GOT3 (cell line): ENCODE measurements at places on chromosomes 4 and X.

DNA sequence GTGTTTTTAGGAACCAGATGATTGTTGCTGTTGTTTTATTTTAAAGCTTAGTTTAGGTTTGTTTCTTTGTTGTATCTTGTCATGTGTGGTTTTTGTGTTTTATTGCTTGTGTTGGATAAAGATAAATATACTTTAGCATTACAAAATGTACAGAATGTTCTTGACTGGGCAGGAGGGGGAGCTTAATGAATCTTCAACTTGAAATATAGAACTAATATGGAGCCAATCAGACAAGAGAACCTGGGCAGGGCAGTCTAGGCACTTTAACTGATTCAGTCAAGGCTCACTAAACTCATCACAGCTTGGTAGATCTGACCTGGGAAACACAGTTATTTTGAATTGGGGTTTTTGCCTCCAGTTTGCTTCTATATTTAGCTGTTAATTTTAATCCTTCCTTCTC lies 304.2 kb downstream of the ARHGAP24 start:
- no peak for DNase-seq

- DNase-seq = no peak
Observed at GRCh38 chrX:44382871-44383270, 39.4 kb upstream of the EFHC2 start.

DNA sequence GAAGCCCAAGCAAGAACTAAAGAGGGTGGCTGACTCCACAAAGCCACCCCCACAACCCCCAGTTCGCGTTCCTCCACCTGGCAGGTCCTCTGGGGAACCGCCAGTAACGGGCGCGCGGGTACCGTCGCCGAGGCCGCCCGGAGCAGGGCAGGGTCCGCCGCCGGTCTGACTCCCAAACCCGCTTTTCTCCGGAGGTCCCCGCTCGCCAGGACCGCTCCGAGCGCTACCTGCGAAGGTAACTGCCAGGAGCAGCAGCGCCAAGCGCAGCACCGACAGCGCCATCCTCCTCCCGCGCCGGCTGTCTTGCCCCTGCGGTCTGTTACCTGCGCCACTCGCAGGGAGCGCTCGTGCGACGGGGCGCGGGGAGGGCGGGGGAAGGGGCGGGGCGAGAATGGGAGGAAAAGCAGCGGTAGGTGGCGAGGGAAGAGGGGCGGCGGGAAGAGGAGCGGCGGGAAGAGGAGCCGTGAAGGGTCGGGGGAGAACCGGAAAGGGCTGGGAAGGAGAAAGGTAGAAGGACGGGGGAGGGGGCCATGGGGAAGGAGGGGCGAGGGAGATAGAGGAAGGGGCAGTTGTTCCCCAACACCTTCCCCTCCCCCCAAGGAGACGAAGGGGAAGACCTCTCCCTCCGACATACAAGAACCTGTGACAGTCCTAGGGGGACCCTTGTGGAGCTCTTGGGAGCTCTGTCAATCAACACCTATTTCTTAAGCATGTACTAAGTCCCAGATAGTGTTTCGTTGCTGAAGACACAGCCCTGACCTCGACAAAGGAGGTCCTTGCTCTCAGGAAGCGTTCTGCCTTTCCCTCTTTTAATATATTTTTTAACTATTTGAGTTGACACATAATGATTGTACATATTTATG lies at the start of gene SPINK2:
TSS of gene SPINK2 (minus strand) at position 321 of the 863 bp plus-strand sequence. CDS start at position 282, 39 bp downstream.
- no peak for DNase-seq

- no peak for DNase-seq
Observed at GRCh38 chr4:79425586-79425985, 17.6 kb upstream of the GK2 start.

DNA sequence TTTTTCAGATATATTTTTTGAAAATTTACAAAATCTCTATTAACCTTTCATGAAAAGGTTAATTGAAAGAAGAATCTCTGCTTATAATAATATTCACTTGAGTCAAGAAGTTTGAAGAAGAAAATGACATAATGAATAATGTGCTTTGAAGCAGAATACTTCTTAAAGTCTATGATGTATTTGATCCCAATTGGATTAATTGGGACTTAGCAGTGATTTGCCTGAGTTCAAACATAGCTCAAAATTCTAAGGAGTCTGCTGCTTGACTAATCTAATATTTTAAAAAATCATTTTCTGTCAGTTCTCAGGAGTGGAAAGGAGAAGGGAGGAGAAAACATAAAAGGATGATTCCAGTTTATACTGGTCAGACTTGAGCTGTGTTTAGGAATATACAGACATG lies 1150.4 kb upstream of the INTU start:
- no peak for DNase-seq

- DNase-seq = no peak
Observed at GRCh38 chr4:159290321-159291030, 187.6 kb downstream of the RAPGEF2 start.

GRCh38 chrX:65821721-65822496 lies 154.5 kb downstream of the MSN start:
- DNase-seq = no peak

- DNase-seq = no peak
Observed at GRCh38 chr4:100391863-100392262, 126.0 kb downstream of the EMCN start.

GRCh38 chrX:40240844-40241243 lies 143.1 kb upstream of the BCOR start:
- DNase-seq = no peak

GRCh38 chrX:67334323-67334722 lies 209.5 kb upstream of the AR start:
- no peak for DNase-seq

DNA sequence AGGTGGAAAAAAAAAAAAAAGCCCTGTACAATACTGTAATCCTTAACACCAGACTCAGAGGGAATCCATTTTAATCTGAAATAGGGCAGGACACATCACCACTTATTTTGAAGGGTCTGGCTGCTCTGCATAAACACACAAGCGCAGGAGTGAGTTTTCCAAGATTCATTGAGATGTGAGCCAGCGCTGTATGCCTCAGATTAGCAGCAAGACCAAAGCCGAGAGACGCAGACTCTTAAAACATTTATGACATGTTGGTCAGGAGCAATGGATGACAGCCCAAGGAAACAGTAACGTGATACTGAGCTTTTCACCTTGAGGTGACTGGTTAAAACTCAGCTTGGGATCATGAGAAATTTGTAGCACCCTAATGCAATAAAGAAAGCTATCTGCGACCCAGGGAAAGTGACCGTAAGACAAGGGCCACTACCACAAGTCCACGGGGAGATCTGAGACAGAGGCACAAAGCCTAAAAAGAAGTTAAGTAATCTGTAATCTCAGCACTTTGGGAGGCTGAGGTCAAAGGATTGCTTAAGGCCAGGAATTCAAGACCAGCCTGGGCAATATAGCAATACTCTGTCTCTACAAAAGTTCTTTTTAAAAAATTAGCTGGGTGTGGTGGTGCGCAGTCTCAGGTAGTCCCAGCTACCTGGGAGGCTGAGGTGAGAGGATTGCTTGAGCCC lies 210.6 kb downstream of the COL25A1 start:
- DNase-seq = no peak

DNA sequence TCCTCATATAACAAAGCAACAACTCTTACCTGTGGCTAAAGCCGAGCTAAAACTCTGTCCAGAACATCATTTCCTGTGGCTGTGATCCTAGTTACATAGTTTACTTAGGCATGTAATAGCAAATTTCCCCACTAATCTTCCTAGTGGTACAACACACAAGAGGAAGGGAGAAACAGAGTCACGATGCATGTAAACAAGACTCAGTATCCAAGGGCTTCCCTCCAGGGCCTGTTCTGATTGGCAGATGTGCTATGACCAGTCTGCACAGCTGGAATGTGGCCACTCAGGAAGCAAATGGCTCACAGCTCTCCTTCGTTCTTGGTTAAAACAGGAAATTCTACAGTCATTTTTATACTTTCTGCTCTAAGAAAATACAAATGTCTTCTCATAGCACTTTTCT lies 49.2 kb upstream of the PRSS48 start:
- DNase-seq = no peak

GRCh38 chrX:153450114-153450948 lies 4.5 kb upstream of the TREX2 start:
- DNase-seq = no peak

- DNase-seq = no peak
Observed at GRCh38 chrX:40145923-40146261, 48.1 kb upstream of the BCOR start.

- no peak for DNase-seq
Observed at GRCh38 chr4:55311792-55312488, 34.1 kb upstream of the SRD5A3 start.

GRCh38 chrX:114924423-114924822 lies 93.0 kb downstream of the IL13RA2 start:
- DNase-seq = no peak

DNA sequence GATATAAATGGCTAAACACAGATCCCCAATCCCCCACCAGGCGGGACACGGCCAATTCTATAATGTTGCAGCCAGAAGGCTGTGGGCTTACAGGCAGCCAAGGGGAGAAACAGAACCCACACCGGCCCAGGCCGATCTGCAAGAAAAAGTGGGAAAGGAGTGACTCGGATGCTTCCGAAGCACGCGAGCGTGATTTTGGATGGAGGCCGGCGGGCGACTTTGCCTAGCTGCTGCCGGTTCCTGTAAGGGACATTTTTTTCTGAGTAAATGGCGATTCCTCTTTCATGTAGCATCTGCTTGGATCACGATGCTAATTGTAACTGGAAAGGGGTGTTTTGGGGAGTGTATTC lies 470.2 kb downstream of the PCDH19 start:
- no peak for DNase-seq

- DNase-seq = no peak
Observed at GRCh38 chr4:140719022-140719421, 37.2 kb downstream of the TBC1D9 start.

- DNase-seq = no peak
Observed at GRCh38 chr4:26611372-26611771, 27.5 kb downstream of the TBC1D19 start.

DNA sequence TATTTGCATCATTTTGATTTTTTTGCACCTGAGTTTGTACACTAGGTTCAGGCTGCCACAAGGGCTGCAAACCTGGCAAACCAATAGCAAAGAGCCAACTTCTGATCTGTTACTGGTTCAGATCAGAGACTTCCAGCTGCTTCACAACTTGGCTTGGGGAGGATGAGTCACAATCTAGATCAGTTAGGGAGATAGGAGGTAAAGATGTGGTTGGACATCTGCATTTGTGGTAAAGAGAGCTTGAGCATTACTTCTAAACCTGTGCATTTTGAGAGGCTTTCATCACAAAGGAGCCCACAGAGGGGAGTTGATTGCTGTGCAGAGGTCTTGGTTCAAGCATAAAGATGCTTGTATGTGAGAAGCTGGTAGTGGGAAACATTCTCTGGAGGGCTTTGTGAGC lies 34.5 kb downstream of the LINC00632 start:
- DNase-seq = no peak

GRCh38 chr4:82611527-82611926 lies 49.7 kb upstream of the TMEM150C start:
- no peak for DNase-seq

DNA sequence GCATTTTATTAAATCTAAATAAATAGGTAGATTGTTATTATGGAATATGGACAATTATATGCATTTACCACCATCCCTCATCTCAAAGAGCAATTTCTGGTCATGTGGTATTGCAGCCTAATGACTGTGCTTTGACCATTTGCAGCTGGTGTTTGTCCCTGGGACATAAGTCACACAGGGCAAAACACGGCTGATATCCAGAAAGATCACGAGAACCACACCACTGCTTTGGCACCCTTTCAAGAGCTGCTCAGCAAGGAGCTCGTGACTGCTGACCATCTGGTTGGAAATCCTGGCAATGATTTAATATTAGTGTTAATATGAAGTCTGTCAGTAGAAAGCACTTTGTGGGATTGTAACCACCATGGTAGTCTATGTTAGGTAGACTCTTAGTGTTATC lies 545.0 kb downstream of the GBA3 start:
- no peak for DNase-seq

DNA sequence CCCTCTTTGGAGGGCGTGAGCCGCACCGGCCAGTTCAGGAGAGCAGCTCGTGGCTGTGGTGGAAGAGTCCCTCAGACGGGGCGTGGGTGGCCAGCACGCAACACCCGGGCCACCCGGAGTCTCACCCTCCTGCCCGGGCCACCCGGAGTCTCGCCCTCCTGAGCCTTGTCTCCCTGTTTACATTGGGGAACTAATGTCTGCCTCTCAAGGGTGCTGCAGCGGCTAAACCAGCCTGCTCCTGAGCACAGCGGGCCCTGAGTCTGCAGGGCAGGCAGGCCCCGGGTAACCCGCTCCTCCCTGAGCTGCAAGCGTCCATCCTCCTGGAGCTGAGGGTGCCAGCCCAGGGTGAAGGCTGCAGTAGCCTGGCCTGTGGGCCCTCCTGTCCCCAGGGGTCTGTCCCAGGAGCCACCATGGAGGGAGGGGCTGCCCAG lies 3.0 kb downstream of the PDE6B start:
- no peak for DNase-seq

- DNase-seq = no peak
Observed at GRCh38 chr4:26874110-26874509, 13.5 kb downstream of the STIM2 start.

- no peak for DNase-seq
Observed at GRCh38 chrX:71908387-71908786, 2.3 kb upstream of the NHSL2 start.

- no peak for DNase-seq
Observed at GRCh38 chr4:108881190-108881589, 118.3 kb upstream of the ETNPPL start.

DNA sequence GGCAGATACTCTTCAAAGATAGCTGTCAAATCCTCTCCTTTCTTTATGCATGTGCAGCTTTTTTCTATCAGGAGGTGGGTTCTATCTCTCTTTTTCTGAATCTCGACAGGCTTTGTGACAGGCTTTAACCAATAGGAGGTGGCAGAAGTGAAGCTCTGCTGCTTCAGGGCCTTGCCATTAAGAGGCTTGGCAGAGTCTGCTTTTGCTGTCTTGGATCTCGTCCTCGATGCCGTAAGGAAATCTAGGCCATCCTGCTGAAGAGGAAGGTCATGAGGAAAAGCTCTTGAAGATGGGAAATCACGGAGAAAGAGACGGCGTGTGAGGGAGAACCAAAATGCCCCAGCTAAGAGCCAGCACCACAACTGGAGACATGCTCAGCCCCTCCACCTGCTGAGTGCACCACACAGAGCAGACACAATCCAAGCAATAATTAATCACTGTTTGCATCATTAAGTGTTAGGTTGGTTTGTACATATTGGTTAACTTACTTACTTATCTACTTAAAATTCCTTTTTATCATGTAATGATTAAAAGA lies 92.2 kb downstream of the DDIT4L start:
- no peak for DNase-seq

DNA sequence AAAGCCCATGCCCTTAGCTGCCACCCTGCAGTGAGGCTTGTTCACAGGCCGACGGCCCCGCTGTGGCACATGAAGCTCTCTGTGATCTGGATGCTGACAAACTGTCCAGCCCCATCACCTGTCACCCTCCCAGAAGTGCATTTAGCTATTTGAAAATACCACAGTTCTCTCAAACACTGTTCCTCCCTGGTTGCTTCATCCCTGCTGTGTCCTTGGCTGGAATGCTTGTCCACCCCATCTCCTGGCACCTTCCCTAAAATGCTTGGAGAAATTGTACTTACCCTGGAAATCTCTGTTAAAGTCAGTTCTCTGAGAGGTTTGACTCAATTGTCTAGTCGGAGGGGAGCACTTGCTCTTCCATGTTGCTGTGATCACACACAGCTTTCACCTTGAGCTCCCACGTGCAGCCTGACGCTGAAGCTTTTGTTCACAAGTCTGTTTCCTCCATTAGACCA lies 10.1 kb downstream of the SYNPO2 start:
- no peak for DNase-seq

GRCh38 chr4:89373394-89373793 lies 65.8 kb upstream of the GPRIN3 start:
- DNase-seq = no peak

GRCh38 chrX:15858051-15858450 lies 3.4 kb upstream of the AP1S2 start:
- no peak for DNase-seq

GRCh38 chr4:83771113-83771705 lies 235.3 kb downstream of the GPAT3 start:
- DNase-seq = no peak
